Stimulated activated naive CD4-positive, alpha-beta T cell treated with Interleukin-2 at 50 U/mL for 16 hours (primary cell): ENCODE measurements at places on chromosomes 7 and 10.

- DNase-seq, result no peak
Measured at GRCh38 chr10:6398399-6398798, 181.7 kb downstream of the PRKCQ start.

DNA sequence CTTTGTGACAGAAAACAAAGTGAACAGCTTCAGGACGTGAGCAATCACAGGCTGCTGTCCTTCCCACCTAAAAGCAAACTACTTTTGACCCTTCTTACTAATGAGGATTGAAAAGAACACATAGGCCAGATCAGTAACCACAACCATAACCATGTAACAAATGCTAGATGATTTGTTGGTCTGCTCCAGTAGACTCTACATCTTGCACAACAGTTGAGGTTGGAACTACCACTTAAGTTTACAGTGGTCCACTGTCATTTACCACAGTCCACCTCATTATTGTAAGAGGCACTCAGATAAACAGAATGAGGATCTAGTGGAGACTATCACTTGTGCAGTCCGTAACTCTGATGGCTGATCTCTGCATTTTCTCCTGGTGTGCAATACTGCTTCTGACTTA is 27.8 kb downstream of the NET1 start:
- no peak for DNase-seq

- DNase-seq, result no peak
Measured at GRCh38 chr7:139153832-139154231, 44.3 kb upstream of the ZC3HAV1 start.

DNA sequence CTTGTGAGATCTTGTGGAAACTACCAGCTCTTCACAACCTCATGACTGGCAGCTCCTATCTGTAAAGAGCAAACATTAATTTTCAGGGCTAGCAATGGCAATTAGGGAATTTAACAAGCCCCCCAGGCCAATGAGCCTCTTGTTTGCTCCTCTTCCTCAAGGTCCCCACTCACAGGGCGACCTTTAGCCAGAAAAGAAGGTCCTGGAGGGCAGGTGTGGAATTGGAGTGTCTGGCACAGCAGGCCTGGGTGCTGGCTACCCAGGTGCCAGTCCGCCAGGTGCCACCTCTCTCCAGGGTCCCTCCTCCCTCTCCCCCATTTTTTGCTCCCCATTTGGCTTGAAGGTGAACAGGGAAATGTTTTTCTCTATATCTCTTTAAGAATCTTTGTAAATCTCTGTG is 1.9 kb upstream of the CEP55 start:
- DNase-seq, result no peak

DNA sequence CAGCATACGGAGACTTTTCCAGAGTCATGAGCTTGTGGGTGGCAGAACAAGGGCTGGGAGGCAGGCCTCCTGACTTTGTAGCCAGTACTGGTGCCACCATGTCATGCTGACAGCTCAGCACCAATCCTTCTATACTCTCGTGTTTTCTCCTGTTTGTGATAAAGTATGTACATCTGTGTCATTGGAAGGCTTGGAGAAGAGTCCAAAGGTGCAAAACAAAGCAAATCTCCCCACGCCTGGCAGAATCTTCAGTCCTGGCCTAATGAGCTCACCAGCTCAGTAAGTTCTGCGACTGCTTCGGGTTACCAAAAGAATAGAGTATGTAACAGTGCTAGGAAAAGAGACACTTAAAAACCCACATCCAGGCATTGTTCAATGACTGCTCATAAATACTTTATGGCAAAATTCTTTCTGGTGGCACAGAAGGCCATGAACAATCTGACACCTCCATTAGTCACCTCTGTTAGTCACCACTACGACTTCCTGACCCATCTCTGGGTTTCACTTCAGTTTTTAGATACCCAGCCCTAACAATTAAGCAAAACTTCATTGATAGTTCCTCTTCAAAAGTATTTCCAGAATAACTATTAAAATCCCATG is 24.5 kb downstream of the STEAP1 start:
- no peak for DNase-seq

DNA sequence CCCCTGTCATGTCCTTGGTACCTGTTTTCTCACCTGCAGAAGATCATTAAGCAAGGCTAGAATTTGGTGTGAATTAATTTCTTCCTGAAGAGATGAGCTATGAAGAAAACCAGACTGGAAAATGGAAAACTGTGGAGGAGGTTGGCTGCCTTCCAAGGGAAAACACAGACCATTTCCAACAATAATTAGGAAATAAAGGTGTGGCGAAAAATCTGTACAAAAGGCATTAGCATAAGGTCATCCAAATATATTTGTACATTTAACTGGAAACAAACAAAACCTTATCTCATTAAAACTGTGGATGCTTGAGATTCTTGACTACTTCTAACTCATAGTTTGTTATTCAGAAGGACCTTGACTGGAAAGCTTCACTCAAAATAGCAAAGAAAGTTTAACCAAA is 1.7 kb downstream of the STN1 start:
- DNase-seq, result no peak

DNA sequence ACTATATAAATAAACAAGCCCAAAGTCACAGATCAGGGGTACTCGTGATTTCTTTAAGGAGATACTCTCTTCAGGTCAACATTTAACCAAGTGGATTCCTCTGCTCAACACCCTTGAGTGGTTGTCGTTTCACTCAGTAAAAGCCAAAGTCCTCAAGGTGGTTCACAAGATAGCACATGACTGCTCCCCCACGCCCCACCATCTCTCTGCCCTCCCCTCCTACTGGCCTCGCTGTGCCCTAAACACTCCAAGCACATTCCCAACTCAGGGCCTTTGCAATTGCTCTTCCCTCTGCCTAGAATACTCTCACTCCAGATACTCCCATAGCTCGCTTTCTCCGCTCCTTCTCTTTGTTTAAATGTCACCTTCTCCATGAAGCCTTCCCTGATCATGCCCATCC is 72.1 kb upstream of the FHIP2A start:
- no peak for DNase-seq

DNA sequence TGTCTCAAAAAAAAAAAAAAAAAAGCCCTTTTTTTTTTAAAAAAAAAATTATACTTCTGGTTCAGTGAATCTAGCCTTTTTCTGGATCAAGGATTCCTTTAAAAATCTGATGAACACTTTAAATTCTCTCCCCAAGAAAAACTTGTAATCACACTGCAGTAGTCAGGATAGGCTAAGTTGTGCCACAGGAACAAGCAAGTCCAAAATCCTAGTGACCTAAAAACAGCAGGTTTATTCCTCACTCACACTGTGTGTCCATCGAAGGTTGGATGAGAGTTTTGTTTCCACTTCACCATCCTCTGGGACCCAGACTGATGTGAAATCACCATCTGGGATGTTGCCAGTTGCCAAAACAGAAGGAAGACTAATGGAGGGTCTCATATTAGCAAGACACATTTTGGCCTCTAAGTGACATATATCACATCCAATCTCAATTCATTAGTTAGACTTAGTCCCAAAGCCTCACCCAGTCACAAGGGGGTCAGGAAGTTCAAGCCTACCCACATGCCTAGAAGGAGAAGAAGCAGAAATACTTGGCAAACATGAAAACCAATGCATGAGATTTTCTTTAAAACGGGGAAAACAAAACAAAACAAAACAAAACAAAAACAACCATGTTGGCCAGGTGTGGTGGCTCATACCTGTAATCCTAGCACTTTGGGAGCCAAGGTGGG is 32.7 kb downstream of the CYP17A1 start:
- DNase-seq, result no peak

GRCh38 chr10:100896876-100897461 is 15.8 kb upstream of the SLF2 start:
- no peak for DNase-seq

GRCh38 chr7:94303695-94304094 is 91.0 kb upstream of the COL1A2 start:
- no peak for DNase-seq

DNA sequence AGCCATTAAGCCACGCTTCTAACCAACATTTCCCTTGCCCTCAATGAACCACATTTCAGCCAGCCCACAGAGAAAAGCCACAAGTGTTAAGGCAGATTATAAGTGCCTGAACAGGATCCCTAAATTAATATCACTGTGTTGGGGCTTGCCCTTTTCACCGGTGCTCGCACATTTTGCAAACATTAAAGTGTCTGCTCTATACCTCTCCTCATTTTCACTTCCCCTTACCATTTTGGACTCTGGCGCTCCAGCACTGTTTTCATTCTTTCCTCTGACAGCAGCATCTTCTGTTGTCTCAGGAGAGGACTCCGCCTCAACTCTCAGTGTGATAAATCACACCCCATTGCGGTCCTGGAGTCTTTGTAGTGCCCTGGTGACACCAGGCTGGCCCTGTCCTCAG is 274.2 kb downstream of the BAMBI start:
- no peak for DNase-seq

- no peak for DNase-seq
Measured at GRCh38 chr7:155844526-155844925, 32.3 kb upstream of the SHH start.
